ENCODE measurements at places on chromosomes 13 and 19.

DNA sequence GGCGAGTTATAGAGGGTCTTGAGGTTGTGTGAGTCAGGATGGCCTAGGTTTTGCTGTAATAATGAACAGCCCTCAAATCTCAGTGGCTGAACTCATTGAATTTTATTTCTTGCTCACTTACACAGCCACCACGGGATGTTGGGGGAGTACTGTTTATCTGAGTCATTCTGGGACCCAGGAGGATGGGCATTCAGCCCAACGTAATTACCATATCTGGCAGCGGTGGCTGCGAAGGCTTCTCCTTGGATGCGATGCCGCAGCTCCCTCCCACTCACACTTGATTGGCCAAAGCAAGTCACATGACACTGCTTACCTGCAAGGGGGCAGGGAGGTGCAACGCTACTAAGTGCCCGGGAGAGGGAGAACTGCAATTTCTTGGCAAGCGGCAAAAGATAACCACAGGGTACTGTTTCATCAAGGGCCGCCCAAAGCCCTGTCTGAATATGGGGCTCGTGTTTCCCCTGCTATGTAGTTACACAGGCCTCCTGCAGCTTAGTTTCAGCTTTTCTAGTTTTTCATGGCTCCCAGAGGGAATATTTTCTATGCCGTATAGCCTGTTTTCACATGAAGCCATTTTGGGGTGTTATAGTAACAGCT is 19.9 kb downstream of the ZSWIM9 start:
- DNase-seq: no peak

GRCh38 chr19:4081441-4082129 is 14.9 kb upstream of the ZBTB7A start:
- no peak for DNase-seq

- DNase-seq: no peak
These were observed 2.7 kb upstream of the ZNF345 start for GRCh38 chr19:36847968-36848367.

DNA sequence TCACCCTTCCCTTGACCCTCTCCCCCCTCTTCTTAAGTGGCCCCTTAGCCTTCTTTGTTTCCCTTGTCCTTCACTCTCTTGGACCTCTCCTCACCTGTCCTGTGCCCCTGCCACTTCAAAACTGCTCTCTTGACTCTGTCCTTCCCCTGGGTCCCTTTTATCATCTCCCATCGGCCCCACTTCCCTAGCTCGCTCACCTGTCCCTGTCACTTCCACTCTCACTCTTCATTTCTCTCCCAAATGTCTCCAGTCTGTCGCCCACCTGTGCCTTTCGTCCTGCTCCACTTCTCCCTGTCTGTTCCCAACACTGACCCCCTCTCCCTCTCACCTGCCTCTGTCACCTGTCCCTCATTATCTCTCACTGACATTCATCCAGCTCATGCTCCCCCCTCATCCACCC is 699 bp downstream of the IFNL1 start:
- no peak for DNase-seq

- DNase-seq: peak; percentile 47
These were observed 947.7 kb downstream of the EFNB2 start for GRCh38 chr13:105587786-105588185.

DNA sequence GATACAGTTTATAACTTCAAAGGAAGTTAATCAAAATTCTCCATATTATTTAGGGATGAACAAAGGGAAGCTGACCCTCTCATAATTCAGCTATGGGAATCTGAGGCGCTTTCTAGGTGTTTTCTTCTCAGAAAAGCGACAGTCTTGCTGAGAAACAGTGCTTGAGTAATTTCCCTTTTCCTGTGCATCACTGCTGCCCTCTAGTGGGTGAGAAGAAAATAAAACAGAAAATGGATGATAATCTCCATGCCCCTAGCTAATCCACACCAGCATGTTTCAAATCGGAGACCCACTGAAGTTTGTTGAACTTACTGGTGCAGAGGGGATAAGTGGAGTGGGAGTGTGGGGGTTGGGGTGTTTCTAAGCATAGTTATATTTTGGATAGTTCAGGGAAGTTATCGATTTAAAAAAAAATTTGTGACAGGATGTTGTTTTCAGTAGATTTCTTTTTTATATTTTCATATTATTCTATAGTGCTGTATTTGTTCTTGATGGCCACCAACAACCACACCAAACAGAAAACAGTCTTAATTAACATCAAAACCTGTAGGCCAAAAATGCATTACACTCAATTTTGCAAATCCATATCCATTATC is 21.4 kb downstream of the LCP1 start:
- peak; percentile 39 for DNase-seq

- no peak for DNase-seq
These were observed 152.1 kb downstream of the UQCRFS1 start for GRCh38 chr19:29060813-29061364.

DNA sequence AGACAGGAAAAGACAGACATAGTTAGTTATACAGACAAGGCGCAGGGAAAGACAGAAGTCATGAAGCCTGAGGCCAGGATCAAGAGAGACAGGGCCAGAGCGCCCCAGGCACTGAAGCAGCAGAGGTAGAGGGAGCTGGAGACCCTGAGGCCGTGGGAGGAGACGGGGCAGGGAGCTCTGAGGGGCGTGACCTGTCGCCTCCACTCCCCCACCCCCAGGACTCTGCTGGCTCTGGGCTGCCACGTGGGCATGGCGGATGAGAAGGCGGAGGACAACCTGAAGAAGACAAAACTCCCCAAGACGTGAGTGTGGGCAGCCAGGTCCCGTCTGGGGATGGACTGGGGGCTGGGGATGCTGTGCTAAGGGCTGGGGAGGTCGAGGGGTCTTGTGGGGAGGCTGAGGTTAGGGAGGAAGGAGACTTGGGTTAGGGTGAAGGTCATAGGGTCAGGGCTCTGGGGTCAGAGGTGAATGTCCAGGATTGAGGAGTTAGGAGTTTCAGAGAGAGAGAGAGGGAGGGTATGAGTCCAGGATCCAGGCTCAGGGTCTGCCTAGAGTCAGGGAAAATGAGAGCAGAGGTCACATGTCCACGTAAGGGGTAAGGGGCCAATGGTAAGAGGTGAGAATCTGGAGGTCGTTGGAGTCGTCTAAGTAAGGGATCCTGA is 31.1 kb downstream of the RYR1 start:
- DNase-seq: no peak

DNA sequence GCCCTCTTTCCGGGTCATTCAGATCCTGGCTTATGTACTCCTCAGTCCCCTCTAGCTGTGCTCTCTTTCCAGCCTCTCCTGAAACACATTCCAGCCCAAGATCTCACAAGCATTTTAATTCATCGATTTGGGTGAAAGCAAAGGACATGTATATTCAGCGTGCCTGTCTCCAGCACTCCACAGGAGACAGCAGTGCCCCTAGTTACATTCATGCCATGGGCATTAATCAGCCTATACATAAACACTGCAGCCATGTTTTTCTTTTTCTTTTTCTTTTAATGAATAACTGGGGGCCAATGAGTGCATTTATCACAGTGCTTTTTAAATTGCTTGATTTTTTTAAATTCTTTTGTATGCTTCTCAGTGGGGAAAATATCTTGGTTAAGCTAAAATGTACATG is 199.1 kb downstream of the DCT start:
- no peak for DNase-seq

DNA sequence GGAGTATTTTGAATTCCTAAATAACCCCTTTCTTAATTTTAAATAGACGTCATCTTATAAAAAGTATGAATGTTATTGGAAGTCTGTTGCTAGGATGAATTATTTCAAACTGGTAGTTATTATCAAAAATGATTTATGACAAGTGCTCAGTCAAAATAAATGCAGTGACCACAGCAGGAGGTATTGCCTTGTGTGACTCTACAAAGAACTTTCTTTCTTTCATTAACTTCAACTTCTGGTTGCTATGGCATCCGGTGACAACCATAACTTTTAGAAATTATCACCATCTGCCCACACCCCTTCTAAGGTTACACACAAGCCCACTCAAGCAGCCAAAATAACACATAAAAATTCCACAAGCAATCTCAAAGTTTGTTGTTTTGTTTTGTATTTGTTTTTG is 189.9 kb downstream of the DACH1 start:
- no peak for DNase-seq

DNA sequence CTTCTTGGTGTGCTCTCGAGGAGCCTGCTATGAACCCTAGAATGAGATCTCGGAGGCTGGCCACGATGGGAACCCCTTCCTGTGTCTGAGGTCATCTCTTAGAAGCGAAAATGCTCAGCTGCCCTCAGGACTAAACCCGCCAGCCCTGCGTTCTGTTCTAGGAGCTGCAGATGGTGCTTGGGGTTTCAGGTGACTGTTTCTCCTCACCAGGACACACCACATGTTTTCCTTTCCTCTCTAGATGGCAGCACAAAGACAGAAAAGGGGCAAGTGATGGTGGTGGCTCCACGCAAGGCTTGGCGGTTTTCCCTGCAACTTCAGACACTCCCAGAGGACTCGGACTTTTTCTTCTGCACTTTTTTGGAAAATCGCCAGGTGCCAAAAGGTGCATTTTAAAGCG is 60.1 kb downstream of the RNASEH2B start:
- no peak for DNase-seq

DNA sequence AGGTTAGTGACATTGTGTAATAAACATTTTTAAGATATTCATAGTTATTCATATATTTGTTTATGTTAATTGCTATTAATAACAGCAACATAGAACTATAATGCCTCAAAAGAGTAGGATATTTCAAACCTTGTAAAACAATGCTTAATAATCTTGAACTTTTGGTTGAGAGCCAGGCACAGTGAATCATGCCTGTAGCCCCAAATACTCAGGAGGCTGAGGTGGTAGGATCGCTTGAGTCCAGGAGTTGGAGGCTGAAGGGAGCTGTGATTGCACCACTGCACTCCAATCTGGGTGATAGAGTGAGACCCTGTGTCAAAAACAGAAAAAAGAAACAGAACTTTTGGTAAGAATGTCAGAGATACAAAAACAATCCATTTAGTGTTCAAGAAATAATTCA is 213.9 kb upstream of the SLITRK1 start:
- no peak for DNase-seq

- DNase-seq: no peak
These were observed 10.9 kb upstream of the QTRT1 start for GRCh38 chr19:10690341-10690781.

DNA sequence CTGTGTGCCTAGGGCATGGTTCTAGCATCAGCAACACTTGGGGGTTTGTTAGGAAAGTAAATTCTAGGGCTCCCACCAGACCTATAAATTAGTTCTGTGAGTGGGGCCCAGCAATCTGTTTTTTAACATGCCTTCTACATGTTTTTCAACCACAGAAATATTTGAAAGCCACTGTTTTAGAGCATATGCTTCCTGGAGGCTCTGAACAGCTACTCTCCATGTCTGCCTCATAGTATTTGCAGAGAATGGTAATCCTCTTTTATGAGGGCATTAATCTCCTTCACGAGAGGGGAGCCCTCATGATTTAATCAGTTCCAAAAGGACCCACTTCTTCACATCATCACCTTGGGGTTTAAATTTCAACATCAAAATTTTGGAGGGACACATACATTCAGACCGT is 6.0 kb downstream of the SPATA13 start:
- DNase-seq: no peak

DNA sequence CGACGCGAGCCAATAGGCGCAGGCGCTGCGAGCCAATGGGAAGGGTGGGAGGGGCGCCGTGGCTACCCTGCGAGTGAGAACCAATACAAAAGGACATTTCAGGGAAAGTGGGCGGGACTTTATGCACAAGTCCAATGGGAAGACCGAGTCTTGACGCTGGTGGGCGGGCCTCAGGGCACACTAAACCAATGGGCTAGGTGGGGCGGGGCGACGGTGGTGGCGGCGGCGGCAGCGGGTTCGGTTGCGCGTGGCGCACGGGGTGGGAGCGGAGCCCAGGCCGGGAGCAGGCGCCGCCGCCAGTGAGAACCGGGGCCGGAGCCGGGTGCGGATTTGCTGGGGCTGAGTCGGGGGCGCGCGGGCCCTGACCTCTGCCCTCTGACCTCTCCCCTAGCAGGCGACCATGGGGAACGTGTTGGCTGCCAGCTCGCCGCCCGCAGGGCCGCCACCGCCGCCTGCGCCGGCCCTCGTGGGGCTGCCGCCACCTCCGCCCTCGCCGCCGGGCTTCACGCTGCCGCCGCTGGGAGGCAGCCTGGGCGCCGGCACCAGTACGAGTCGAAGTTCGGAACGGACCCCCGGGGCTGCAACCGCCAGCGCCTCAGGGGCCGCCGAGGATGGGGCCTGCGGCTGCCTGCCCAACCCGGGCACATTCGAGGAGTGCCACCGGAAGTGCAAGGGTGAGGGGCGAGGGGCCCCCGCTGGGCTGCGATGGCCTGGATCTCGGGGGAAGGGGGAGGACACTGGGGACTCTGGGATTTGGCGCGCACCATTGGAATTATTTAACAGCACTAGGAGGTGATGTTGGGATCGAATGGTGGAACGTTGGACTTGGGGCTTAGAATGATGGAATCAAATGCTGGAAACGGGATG is at the start of gene TOMM40:
Gene TOMM40, plus strand, starts transcription at position 239 of the 867 bp plus-strand sequence. Its CDS starts 162 bp downstream, at position 401.
- no peak for DNase-seq

GRCh38 chr19:11485245-11485837 is 4.5 kb upstream of the ELAVL3 start:
- DNase-seq: no peak

- DNase-seq: peak; percentile 1
These were observed 1322.3 kb downstream of the UQCRFS1 start for GRCh38 chr19:27890696-27891095.

GRCh38 chr13:98094678-98095266 is 48.1 kb upstream of the FARP1 start:
- DNase-seq: no peak

- no peak for DNase-seq
These were observed 1.5 kb upstream of the SOX1 start for GRCh38 chr13:112065521-112065866.

- DNase-seq: no peak
These were observed 95.6 kb downstream of the DLEU7 start for GRCh38 chr13:50747737-50748350.

DNA sequence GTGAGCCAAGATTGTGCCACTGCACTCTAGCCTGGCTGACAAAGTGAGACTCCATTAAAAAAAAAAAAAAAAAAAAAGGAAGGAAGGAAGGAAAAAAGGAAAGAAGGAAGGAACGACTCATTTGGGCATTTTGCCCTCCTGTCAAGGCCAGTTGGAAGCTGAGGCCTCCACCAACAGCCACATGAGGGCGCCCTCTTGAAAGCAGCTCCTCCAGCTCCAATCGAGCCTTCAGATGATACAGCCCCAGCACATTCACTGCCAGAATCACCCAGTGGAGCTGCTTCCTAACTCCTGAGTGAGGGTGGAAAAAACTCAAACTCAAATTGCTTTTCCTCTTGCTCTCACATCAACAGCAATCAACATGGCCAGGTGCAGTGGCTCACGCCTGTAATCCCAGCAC is 40.9 kb downstream of the GNG7 start:
- no peak for DNase-seq

- DNase-seq: no peak
These were observed 24.7 kb downstream of the ZNF564 start for GRCh38 chr19:12526542-12526941.

GRCh38 chr13:31765138-31765785 is 25.9 kb downstream of the RXFP2 start:
- no peak for DNase-seq

GRCh38 chr19:17036640-17037039 is 10.0 kb upstream of the CPAMD8 start:
- DNase-seq: no peak

DNA sequence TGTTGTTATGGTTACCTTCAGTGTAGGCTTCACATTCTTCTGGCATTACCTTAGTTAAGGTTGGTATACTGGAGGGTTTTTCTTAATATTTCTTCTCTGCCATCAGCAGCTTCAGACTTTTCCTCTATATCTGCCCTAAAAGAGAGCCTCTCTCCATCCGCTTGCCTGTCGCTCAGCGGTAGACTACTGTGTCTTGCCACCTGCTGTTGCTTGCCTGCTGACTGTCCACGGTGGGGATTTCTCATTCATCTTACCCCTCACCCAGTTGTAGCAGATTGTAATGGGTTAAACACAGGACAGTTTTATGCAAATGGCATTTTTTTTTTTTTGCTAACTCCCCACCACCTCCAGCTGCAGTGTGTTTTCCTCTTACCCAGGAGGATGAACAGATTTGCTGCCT is 577.2 kb downstream of the SLITRK5 start:
- no peak for DNase-seq

Data from urothelium cell line (cell line).